Activated gamma-delta T cell treated with Interleukin-2 at 50 U/mL for 16 hours (primary cell): ENCODE measurements at places on chromosomes 11 and 22.
A peak's percentile ranks its signal among the peaks of the same experiment; 100 is the strongest.

DNA sequence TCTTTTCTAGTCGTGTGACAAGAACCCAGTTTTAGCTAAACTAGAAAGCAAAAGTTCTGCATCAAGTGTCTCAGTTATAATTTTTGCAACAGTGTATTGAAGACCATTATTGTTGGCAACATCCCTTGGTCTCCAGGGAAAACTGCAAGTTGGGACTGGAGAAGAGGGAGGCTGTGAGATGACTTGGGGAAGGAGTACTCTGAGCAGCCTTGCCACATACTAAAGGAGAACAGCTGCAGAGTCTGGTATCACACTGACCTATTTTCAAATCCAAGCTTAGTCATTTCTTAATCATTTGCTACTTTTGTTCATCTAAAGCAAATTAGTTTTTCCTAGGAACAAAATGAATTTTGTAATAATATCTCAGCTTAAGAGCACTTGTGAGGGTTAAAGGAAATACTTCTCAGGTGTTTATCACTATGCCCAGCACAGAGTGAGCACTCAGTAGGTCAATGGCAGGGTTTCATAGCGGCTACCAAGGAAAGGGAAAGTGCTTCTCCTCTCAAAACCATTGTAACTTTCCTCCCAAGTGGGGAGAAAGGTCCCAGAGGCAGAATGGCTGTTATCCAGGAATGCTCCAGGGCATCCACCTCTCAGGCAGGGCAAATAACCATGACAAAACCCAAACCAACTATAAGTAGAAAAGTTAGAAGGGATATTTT lies 247.1 kb downstream of the C11orf87 start:
- DNase-seq = no peak

- no peak for DNase-seq
Observed at GRCh38 chr11:25727944-25728343, 604.0 kb upstream of the ANO3 start.

DNA sequence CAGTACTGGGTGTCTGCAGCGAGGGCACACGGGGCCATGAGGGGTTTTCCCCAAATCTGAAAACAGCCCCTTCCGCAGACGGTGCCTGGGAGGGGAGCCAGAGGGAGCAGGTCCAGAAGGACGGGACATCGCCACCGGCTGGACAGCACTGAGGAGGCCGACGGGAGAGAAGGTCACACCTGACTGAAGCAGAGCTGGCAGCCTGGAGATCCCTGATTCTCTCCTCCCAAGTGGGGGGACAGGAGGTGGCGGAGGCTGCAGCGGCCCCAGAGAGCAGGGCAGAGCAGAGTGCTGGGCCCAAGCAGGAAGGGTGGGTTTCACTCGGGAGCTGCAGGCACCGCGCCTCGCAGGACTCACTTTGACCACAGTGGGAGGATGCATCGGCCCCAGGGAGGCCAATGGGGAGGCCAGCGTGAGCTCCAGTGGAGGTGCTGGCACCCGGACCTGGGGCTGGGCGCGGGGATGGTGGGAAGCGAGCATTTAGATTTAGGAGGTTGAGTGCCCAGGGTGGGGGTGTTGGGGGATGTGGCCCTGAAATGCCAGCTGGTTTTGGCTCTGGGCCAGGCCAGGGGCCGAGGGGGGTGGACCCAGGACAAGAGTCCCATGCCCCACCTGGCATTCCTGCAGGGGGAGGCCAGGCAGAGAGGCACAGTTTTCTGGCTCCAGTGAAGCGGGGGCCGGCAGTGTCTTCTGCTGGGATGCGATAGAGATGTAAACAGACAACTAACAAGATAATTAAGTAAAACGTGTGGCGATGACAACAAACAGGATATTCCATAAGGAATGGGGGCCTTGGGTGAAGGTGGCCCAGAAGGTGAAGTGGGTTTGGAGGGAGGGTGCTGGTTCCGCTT lies 92.3 kb upstream of the FGF3 start:
- DNase-seq = no peak

GRCh38 chr11:121241343-121242211 lies 51.0 kb upstream of the SC5D start:
- DNase-seq = no peak

DNA sequence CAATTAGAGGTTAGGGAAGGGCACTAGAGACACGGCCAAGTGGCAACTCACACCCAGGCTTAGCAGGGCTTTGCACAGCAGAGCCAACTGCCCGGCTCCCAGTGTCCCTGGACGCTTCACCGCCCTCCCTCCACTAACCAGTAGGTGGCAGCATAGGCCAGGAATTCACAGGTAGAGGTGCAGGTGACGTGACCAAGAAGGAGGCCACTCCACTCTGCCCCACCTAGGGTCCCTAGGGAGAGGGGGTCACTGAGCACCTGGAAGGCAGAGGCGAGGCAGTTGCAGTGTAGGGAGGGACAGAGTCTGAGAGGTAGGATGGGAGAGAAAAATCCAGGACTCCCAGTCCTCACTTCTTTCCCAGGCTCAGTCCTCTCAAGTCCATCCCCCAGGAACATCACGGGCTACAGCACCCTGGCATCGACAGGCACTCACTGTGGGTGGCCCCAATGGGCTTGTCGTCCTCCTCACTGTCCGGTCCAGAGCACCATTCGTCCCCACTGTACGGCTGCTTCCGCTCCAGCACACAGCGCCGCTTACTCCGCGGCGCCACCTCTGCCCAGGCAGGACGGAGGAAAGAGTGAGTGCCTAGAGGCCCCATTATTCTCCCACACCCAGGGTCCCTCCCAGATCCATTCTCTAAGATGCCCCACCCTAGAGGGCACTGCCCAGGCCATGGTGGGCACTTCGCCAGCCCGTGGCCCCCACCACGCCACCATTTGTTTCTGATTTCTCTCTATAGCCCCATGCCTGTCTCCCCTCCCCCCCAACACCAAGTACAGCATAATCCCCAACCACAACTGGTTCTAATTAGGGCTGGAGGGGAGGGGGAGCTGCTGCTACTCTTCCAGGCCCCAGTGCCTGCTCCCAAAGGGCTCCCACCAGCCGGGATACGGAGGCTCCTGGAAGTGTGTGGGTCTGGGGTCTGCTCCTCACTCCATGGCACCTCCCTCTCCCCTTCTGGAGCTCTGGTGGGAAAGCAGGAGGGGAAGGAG lies 18.4 kb downstream of the BCL9L start:
- peak; percentile 89 for DNase-seq
